ENCODE measurements at places on chromosomes 7 and 10.

- DNase-seq: no peak
Observed at GRCh38 chr10:131245475-131246059, 66.0 kb downstream of the TCERG1L start.

DNA sequence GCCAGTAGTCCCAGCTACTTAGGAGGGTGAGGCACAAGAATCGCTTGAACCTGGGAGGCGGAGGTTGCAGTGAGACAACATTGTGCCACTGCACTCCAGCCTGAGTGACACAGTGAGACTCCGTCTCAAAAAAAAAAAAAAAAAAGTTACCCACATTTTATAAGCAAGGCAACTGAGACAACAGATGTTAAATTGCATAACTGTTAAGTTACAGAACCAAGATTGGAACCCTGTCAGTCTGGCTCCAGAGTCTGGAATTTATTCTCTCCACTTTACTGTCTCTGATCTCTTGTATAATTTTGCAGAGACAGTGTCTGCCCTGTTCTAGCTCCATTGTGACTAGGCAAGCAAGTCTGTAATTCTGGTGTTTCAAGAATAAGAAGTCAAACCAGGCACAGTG lies 6.2 kb upstream of the ITGB1 start:
- DNase-seq: no peak

DNA sequence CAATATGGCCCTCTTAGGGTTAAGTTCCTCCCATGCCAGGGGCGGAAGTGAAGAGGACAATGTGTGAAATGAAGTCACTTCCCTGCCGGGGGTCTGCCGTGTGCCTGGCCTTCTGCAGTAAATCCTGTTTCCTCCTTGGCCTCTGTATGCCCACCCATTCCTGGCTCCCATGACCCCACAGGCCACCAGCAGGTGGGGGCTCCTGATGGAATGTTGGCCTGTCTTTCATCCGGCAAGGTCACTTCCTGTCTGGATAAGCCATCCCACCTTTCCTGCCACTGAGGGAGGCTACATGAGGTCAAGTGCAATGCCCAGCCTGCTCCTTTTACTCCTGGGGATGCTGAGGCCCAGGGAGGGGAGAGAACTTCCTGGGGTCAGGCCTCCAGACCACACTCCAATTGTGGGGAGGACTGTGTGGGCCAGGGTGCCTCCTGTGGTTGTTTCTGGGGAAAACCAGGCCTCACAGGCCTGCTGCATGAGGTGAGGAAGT lies 22.3 kb downstream of the PALD1 start:
- no peak for DNase-seq

DNA sequence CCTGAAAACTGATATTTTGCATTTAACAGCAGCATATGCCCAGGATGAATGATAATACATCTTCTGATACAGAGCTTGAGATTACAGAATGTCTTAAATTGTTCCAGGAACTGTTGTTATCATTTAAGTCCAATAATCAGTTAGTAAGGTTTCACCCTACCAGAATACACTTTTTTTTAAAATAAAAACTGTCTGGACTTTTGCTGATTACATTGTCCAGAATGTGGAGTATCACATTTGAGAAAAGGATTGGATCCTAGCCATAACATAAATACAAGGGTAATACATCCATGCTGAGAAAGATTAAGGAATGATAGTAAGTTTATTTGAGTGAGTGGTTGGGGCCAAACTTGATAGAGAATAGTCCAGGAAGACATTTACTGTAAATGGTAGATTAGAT lies 71.0 kb downstream of the SEPTIN7 start:
- no peak for DNase-seq

GRCh38 chr10:88196291-88196690 lies 332.9 kb downstream of the PTEN start:
- no peak for DNase-seq

- peak; percentile 65 for DNase-seq
Observed at GRCh38 chr10:91378061-91378460, 32.1 kb upstream of the HECTD2 start.

GRCh38 chr10:18659819-18660535 lies 746 bp downstream of the ARL5B start:
- DNase-seq: peak; percentile 63
